ENCODE measurements at places on chromosomes 5 and 9.

DNA sequence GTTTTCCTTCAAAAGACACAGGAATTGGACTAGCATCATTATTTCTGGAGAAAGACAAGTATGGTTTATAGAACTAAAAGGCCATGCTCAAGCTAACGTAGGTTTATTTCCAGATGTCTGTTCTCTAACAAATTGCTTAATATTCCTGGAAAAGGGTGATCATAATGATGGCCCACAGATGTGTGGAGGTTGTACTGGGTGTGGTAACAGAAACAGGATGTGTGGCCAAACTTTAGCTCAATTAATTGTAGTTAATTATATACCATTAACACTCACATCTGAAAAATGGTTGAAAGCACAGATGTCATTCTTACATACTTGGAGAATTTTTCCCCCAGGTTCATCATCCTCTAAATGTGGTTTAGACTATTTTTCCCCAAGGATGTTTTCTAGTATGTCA, 292.7 kb upstream of the RASA1 start:
- no peak for DNase-seq

DNA sequence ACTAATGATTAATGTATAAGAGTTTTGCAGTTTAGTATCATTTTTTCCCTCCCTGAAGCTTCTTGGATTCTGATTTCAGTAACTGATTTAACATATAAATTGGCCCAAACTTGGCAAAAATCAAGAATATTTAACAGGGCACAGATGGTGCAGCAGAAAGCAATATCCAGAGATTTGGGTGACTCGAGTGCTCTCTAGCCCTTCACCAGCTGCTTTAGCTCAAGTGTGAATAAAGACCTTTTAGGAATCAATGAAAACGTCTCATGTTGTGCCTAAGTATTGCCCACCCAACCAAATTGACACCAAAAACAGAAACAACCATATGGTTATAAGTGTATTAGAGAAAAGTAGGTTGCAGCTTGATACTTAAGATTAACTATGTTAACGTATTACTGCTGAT, 933.4 kb upstream of the PTPRD start:
- DNase-seq: no peak

DNA sequence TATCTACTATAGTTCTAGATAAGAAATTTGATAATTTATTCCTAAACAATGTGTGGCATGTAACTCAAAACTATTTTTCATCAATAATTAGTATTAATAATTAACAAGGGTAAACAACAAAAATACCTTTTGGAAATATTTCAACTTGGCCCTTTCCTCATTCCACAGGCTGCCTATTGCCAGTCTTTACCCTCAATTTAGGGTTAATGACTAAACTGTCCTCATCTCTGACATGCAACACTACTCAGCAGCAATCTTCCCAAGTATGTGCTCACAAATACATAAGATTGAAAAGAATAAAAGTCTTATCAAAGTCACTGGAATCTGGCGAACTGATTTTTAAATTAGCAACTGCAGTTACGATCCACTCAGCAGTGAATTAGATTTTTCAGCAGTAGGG, 153.6 kb downstream of the GLIS3 start:
- DNase-seq: no peak

DNA sequence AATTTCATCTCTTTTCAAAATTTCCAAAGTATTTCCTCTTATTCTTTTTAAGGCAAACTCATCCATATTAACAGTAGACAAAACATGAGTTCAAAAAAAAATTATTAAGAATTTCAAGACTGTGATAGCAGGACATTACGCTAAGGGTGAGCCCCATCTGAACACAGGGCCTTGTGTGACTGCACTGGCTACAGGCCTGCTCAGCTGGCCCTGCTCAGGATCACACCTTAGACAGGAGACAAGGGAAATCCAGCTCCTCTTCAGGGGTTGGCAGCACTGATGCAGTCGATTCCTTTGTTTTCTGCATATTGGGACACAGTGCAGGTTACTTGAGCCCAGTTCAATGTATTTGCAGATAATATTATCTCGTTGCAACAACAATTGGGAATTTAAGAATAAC, 444.7 kb downstream of the PLK2 start:
- no peak for DNase-seq

DNA sequence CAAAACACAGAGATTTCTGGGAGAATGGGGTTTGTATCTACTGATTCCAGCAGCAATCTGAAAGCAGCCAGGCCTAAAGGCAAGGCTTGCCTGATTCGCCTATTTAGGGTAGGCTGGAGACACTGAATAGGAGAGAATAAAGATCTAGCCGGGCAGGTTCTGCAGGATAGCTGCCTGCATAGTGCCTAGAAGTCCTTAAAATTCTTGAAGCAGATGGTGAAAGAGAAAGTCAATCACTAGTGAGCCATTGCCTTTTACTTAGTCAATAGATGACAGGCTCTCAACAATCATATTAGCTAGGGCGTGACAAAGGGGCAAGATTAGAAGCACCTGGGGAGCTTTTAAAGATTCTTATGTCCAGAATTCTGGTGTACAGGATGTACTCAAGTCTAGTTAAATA, 522.7 kb downstream of the HTR1A start:
- no peak for DNase-seq

DNA sequence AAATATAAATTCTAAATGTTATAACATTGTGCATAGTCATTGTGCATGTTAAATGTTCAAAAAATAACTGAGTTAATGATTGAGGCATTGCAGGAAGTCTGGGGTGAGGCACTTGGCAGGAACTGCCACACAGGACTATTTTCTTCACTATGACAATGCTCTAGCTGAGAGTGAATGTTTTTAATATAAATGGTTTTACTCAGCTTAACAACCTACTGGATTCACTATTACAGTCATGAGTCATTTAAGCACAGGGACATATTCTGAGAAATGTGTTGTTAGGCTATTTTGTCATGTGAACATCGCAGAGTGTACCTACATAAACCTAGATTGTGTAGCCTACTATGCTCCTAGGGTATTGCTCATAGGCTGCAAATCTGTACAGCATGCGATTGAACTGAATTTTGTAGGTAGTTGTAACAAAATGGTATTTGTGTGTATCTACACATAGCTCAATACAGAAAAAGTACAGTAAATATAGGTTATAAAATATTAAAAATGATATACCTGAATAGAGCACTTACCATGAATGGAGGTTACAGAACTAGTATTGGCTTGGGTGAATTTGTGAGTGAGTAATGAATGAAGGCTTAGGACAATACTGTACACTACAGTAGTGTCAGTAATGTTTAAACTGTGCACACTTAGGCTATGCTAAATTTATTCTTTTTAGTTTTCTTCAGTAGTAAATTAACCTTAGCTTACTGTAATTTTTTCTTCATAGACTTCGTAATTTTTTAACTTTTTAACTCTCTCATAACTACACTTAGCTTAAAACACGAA, 346.1 kb upstream of the PTGER4 start:
- no peak for DNase-seq

DNA sequence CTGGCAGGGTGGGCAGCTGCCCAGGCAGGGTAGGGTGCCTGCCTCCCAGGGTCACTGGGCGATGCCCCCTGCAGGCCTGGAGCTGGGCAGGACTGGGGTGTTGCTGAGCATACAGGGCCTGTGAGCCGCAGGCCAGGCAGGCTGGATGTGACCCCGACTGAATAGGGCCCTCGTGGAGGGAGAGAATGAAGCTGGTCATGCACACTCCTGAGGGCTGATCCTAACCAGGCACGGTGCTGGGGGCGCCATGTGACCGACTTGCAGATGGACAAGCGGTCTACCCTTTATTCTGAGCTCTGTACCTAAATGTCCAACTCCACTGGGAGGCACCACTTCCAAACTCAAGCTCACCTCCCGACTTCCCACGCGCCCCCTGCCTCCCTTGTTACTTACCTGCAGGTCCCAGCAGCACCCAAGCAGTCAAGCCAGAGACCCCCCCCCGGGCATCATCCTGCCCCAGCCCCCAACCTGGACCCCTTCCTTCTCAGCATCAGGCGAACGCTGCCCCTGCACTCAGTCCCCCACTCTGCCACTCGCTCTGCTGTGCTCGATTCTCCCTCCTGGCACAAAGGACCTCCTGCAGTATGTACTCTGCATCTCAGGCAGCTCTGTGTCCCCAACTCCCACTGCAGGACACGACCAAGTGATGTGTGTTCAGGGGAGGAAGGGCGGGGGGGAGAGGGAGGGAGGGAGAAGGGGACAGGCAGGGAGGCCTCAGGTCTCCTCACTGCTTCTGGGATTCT, 76.8 kb upstream of the PHYKPL start:
- DNase-seq: no peak

DNA sequence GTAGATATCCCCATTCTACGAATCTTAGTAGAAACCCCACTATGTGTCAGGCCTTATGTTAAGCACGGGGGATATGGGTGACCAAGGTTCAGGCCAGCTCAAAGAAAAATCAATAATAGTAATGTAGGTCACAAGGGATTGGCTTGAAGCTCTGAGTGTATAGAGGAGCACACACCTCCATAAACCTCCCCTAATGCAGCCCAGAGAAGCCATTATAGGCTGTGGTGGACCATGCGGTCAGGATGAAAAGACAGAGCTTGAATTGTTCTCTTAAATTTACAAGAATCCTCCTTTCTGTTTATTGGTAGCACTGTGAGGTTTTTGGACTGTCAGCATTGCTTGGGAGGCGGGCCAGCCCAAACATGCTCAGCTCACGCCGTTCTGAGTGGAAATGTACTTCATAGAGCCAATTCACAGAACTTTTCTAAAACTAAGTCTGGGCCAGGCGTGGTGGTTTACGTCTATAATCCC, 9.1 kb downstream of the PDE6A start:
- DNase-seq: no peak

DNA sequence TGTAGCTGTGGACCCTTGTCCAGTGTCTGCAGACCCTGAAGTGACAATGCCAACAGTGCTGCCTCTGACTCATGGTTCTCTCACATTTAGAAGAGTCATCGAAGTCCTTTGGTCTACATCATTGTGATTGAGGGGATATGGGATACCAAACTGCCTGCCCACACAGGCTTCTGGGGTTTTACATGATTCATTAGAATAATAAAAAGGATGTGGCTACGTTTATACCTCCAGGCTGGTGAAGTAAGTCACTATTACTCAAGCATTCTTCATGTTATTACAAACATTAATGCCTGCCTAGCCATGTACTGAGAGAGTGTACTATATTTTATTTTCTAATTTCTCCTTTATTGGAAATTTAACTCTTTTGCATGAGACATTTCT, 365.7 kb downstream of the SPATA31D1 start:
- DNase-seq: no peak

DNA sequence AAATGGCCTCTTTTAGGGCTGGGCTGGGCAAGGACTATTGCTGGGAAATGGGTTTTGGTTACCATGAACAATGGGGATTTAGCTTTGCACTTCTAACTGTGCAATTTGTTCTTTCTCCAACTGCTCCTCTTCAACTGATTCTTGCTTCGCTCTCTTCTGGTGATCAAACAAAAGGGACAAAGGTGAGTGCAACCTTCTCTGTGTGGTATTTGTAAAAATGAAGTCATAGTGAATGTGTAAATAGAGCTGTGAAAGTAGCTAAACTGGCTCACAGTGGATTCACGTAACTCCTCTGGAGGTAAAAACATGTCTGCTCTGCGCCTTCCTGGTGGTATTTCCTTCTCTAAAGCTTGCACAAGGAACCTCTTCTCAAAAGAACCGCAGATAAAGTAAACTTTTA, 20.9 kb upstream of the SPINK14 start:
- DNase-seq: no peak

DNA sequence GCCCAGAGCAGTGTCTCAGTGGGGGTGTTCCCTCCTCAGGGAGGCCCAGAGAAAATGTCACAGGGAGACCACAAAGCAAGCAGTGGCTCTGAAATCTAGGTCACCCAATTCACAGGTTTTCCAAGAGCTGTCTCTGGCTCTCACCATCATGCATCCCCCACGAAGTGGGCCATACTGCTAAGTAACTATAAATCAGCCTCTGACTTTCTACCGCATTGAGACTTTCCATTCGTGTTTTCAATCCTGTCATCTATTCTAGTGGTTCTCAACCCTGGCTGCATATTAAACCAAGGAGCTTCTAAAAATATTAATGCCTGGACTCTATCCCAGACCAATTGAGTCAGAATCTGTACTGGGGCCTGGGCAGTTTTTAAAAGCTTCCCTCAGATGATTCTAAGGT, 2.0 kb upstream of the C1QTNF3 start:
- no peak for DNase-seq

- no peak for DNase-seq
These were observed 25.8 kb downstream of the CAST start for GRCh38 chr5:96687812-96688453.

GRCh38 chr5:178667101-178667500, 40.3 kb upstream of the CLK4 start:
- no peak for DNase-seq

DNA sequence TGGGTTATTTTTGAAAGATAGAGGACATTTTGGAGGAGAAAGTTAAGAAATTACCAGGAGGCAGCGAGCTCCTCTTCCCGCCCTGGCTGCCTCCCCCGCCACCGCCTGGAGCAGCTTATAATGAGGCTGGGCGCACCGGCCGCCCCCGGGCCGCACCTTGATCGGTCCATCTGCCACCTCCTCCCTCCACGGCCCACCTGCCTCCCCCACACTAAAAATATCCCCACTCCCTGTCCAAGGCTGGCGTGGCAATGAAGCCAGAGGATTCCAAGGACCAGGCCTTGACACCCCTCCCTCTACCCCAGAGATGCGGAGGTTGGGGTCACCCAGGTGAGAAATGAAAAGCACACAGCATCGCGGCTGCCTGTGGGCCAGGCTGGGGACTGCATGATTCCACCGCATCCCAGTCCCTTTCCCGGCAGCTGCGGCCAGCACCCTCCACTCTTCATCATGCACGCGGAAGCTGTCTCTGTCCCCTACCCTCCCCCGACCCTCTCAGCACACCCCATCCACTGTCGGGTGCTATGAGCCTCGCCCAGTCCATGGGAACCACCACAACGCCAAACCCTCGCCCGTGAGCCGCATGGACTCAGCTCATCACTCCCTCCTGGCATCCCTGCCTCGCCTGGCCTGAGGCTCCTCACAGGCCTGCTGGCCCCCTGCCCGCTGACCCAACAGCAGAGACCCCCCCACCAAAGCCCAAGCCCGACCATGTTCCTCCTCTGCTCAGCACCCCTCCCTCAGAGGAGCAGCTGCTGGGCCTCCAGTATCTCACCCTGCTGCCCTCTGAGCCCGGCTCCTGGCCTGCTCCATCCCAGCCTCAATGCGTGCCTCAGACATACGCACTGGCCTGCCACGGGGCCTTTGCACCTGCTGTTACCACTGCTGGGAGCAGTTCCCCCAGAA, 50.0 kb downstream of the SARDH start:
- no peak for DNase-seq

GRCh38 chr9:128043467-128043868, 23.7 kb downstream of the NAIF1 start:
- DNase-seq: no peak

GRCh38 chr9:90640361-90640760, 2.3 kb downstream of the DIRAS2 start:
- DNase-seq: no peak

- no peak for DNase-seq
These were observed 281.6 kb downstream of the MAST4 start for GRCh38 chr5:66877843-66878242.

Measured in anterior cingulate cortex (tissue), 58 donors.